ENCODE measurements at places on chromosomes 12 and 14.

- DNase-seq, result peak; percentile 9
These were observed 48.5 kb downstream of the PHLDA1 start for GRCh38 chr12:75982979-75983660.

GRCh38 chr14:34593740-34594375 is 36.1 kb downstream of the SNX6 start:
- DNase-seq, result no peak

GRCh38 chr12:78563826-78564225 is 300.7 kb upstream of the SYT1 start:
- DNase-seq, result no peak

DNA sequence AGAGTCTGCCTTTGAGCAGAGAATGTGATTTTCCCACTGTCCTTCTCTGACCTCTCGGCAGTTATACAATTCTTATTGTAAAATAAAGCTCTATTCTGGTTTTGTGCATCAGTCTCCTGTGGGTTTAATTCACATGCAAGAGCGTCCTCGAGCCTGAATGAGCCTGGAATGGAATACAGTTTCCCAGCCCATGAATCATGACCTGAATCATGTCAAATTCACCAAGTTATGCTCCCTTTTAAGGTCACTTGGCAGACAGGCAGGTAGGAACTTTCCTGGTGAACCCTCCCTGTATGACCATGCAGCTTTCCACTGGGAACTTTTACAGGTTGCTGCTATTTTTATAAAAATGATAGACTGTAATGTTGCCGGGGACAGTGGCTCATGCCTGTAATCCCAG is 41.7 kb downstream of the BICD1 start:
- DNase-seq, result no peak

DNA sequence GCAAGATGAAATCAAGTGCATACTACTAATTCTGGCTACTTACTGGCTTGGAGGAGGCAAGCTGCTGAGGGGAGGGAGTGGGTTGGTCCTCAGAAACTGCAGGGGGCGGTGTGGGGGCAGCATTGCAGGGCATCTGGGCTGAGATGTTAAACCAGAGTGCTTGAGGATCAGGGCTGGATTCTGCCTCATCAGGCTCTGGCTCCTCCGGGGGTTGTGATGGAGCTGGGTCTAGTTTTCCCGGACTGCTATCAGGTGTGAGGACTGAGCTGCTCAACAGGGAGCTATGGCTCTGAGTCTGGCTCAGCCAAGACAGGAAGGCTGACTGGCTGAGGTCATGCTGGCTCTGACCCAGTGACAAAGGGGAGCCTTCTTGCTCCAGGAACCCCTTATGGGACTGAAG is 28.6 kb downstream of the BAZ2A start:
- DNase-seq, result peak; percentile 69

All from Karpas-422 (cell line).